Daoy (cell line): ENCODE measurements at places on chromosomes 5 and 9. TPM values are rescaled to one million over a fixed set of nuclear protein-coding genes. Genes with fewer than 3 reads are reported as not detected.

GRCh38 chr5:64654561-64654938, 35.8 kb upstream of the SHISAL2B start:
- DNase-seq, result no peak

- DNase-seq, result no peak
Observed at GRCh38 chr5:96973532-96974401, 37.9 kb downstream of the LNPEP start.

DNA sequence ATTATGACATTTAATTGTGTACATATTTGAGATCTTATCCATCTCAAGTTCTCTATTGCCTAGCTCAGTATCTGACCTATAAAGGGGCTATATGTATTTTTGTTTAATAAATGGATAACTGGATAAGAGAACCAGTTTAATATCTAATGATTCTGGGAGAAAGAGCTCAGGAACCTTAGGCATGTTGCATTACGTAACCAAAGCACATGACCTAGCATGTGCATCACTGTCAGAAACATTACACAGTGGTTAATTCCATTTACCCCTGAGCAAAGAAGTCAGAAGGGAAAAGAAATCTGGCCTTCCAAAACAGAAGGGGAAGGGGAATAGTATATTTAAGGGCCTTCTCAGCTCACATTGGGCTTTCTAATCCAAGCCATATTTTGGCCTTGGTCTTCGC, 12.3 kb downstream of the PAPPA start:
- DNase-seq, result no peak

- DNase-seq, result no peak
Observed at GRCh38 chr9:34982361-34982760, 7.2 kb upstream of the DNAJB5 start.

- DNase-seq, result peak; percentile 84
Observed at GRCh38 chr5:39755986-39756385, 331.2 kb upstream of the DAB2 start.

DNA sequence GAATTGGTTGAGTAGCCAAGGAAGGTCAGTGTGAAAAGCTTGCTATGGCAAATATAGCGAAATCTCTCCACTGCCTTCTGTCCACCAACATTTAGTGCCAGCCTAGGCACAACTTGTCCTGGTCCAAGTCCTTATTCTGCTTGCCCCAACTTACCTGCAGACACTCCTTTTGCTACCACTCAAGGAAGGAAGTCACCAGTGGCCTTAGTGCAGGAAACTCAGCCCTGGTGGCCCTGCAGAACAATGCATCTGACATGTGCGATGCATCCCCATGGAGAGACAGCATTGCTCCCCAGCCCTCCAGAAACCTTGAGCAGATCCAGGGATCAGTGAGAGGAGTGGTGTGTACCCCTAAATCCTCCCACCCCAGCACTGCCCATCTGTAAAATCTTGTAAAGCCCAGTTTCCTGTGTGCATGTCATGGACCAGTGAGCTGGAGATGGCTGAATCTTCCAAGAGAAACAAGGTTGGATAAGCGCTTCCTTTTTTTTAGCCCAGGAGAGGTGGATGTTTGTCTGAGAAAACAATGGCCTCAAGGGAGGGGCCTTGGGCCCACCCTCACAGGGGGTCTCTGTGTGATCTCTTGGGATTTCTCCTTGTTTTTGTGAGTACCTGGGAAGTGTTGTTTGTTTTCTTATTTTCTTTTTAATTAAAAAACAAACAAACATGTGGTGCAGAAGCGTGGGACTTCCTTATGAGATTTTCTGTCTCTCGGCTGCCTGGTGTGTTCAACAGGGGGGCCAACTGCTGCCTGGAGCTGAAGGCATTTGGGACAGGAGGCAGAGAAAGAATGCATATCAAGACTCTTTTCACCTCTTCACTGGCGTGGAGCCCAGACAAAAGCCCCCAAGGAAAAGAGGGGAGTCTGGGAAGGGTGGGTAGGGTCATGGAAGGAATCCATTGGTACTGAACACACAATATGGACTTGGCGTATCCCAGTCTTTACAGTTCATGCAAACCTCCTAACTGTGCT, 3.6 kb downstream of the FOXI1 start:
- no peak for DNase-seq

DNA sequence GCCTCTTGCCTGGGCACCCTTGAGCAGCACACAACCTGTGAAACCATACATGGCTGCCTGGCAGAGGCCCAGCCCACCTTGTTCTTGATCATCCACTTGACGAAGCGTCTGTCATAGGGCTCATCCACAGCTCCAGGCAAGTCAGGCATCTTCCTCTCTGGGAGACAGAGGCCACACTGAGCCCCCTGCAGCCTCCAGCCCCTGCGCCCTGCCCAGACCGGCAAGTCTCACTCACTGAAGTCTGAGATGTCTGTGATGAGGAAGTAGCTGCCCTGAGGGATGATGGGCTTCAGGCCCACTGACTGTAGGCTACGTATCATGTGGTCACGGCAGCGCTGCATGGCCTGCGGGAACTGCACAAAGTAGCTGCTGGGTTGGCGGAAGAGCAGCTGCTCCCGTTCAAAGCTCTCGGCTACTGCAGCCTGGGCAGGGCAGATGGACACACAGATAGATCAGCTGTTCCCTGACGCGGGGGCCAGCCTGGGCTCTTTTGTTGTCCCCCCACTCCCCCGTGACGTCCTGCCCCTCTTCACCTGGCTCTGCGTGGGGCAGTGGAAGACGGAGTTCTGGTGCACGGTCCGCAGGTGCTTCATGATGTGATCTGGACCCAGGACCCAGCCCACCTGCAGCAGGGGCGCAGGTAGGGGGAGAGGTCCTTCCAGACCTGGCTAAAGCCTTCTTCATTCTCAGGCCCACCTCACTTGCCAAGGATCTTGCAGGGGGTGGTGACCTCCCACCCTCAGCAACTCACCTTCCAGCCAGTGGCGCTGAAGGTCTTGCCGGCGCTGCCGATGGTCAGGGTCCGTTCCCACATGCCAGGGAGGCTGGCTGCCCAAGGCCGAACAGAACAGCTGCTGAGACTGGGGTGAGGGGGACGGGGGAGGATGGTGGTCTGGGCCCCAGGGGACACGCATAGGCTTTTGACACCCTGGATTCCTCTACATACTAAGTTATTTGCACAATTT, 5.9 kb upstream of the SPOUT1 start:
- no peak for DNase-seq

DNA sequence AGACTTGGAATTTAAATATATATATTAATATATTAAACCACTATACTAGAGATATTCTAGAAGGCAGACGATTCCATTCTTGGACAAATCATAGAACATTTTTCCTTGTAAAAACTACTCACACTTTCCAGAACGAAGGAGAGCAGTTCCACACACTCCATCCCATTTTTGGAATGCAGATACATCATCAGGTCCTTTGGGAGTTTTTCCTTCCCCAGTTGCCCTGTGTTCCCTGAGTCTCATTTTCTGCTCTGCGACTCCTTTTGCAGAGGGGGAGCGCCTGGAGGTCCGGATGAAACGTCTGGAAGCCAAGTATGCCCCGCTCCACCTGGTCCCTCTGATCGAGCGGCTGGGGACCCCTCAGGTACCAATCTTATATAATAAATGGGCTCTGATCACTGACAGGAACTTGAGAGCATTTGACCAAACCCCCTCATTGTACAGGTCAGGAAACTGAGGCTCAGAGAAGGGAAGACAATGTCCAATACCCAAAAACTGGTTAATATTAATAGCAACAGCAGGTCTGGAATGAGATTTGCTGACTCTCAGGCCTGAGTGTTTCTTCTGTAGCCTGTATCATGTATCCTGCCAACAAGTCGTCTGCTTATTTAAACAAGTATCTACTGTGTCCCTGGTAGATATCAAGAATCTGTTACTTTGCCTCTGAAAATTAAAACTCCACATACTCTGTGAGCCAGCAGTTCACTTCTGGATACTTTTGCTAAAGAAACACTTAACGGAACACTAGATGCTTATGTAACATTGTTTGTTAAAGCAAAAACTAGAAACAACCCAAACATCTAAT, 76.8 kb upstream of the NIPAL4 start:
- no peak for DNase-seq

GRCh38 chr5:66169534-66169933, 25.4 kb downstream of the SREK1 start:
- DNase-seq, result peak; percentile 5

- no peak for DNase-seq
Observed at GRCh38 chr5:39254671-39255070, 35.3 kb upstream of the FYB1 start.

- DNase-seq, result peak; percentile 98
Observed at GRCh38 chr9:121557581-121558447, 58.2 kb upstream of the GGTA1 start.

DNA sequence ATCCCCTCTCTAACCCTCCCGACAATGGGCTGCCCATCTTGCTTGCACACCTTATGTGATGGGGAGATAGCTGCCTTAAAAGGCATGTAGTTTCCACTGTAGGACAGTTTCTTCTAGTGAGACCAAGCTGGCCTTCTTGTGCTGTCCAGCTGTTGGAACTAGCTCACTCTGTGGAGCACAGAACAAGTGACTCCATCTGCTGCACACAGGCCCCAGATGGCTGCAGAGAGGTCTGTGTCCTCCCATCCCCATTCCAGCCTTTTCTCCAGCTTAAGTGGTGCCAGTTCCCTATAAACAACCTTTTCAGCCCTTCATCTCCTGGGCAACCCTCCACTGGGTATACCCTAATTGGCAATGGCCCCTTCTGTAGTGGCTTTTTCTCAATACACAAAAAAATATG, 18.7 kb upstream of the PSD2 start:
- DNase-seq, result no peak

- no peak for DNase-seq
Observed at GRCh38 chr9:118395415-118395814, 691.2 kb downstream of the TLR4 start.

DNA sequence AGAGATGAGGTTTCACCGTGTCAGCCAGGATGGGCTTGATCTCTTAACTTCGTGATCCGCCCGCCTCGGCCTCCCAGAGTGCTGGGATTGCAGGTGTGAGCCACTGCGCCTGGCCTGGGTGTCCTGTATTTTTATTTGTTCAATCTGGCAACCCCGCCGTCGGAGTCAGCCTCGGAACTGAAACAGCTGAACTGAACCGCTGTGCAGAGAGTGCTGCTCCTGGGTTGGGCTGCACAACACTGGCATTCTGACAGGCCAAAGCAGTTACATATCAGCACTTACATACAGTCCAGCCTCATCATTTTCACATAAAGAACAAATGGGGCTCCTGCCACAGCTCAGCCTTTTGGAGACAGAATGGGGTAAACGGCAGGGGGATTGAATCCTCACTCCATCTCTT, 185.6 kb downstream of the C9orf50 start:
- no peak for DNase-seq

GRCh38 chr9:38067859-38068681, 957 bp downstream of the SHB start:
- peak; percentile 43 for DNase-seq

- DNase-seq, result peak; percentile 54
Observed at GRCh38 chr5:180830253-180831138, 27.9 kb upstream of the MGAT1 start.

- peak; percentile 17 for DNase-seq
Observed at GRCh38 chr5:142506756-142507155, 179.1 kb downstream of the FGF1 start.

DNA sequence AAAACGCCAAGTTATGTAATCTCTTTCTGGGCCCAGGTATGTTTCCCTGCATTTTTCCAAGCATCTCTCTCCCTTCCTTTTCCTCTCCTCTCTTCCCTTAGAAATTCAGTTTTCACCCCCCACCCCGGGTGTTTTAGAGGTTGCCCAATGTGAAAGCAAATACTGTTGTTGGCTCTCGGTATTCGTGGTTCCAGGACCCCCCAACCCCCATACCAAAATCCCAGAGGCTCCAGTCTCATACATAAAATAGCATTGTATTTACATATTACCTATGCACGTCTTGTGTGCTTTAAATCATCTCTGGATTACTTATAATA, 48.8 kb downstream of the ACER2 start:
- no peak for DNase-seq

DNA sequence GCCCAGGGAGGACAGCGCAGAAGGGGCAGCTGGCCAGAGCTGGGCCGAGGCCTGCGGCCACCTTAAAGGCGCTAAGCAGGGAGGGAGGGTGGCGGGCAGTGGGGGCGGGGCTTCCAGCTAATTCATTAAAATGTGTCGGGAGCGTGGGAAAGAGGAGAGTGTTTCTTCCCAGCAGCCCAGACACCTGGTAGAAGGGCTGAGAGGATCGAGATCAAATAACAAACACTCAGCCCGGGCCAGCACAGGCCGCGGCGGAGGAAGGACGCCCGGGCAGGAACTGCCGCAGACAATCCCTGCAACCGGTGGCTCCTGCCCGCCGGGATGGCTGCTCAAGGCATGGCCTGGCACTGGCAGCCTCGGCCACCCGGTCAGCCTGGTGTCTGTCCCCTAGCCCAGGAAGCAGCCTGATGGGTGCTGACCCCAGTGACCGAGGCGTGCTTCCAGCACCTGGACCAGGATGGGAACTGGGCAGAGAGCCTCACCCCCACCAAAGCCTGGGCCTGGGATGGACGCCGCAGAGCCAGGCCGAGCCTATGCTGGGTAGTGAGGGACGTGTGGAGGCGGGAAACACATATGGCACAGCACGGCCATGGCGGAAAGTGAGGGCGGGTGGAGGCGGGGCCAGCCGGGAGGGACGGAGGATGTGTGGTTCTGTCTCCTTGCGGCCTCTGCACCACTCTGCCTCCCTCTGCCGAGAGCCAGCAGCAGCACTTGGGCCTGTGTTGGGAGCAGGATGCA, 3.2 kb upstream of the NRARP start:
- DNase-seq, result peak; percentile 73

DNA sequence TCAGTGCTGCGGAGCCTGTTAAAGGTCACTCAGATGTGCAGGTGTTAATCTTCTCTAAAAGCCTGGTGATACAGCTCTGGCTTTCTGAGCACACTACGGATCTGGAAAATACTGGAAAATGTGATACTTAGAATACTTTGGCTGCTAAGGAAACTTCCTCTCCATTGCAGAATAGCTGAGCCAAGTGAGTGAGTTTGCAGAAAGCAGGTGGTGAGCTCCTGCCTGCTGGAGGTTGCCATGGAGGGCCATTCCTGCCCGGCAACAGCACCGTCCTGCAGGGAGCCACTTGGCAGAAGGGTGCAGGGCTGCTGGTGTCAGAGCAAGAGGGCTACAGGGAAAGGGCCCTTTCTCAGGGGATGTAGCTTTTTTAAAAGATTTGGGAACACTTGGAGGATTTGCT, 40.7 kb downstream of the SECISBP2 start:
- no peak for DNase-seq

- no peak for DNase-seq
Observed at GRCh38 chr9:123372766-123373446, 16.9 kb downstream of the CRB2 start.

- peak; percentile 49 for DNase-seq
Observed at GRCh38 chr9:35960039-35960655, 2.2 kb upstream of the OR2S2 start.

- peak; percentile 73 for DNase-seq
Observed at GRCh38 chr5:124740991-124741583, 5.4 kb downstream of the ZNF608 start.

- no peak for DNase-seq
Observed at GRCh38 chr5:132753135-132753987, 6.1 kb downstream of the CCNI2 start.

The NIPAL4 gene
- total RNA-seq, result 0.51 and 1.5 TPM in 2 replicates

The SLC4A9 gene
- not detected in 2 replicates for total RNA-seq

The LOX gene
- 59.7 and 66.5 TPM in 2 replicates for total RNA-seq

The ABLIM3 gene
- total RNA-seq, result 6.4 and 10.6 TPM in 2 replicates

The BNIP1 gene
- total RNA-seq, result 35.5 and 46.8 TPM in 2 replicates

The SLC6A19 gene
- not detected in 2 replicates for total RNA-seq

The PDE8B gene
- total RNA-seq, result 0.29 and 1.6 TPM in 2 replicates
